ENCODE measurements at places on chromosomes 6 and 20.

DNA sequence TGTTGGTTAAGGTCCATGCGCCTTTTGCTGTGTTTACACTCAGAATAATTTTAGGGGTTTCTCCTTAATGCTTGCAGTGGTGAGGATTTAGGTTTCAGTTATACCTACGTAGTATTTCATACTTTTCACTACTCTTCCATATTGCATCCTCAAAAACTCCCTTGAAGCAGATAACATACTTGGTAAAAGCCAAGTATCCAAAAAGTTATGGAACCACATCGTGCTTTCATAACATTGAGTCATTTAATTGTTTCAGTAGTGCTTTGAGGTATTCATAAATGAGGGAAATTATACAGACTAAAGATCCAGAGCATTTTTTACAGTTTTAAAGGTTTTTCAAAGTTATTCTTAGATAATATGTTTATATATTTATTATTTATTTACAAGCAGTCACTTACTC lies 4.0 kb upstream of the ATXN1 start:
- DNase-seq = no peak

- no peak for DNase-seq
These were observed 99.3 kb downstream of the LRRC1 start for GRCh38 chr6:53894091-53894490.

- peak; percentile 28 for DNase-seq
These were observed 56.1 kb downstream of the VSTM2L start for GRCh38 chr20:37958856-37959520.

GRCh38 chr6:13117570-13117969 lies 210.8 kb downstream of the TBC1D7 start:
- DNase-seq = no peak

- DNase-seq = peak; percentile 53
These were observed 280.3 kb upstream of the SYNCRIP start for GRCh38 chr6:85923013-85923430.

- no peak for DNase-seq
These were observed 103.0 kb downstream of the ADTRP start for GRCh38 chr6:11675601-11676000.

DNA sequence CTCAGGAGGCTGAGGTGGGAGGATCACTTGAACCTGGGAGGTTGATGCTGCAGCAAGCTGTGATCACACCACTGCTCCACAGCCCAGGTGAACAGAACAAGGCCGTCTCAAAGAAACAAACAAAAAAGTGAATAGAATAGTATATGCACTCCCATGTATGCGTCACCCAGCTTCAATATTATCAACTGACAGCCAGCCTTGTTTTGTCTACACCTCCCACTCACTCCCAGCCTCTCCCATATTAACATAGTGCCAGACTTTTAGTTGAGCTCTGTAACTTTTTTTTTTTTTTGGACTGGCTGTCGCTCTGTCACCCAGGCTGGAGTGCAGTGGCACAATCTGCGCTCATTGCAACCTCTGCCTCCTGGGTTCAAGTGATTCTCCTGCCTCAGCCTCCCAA lies 18.1 kb upstream of the ILRUN start:
- no peak for DNase-seq

- no peak for DNase-seq
These were observed 15.7 kb downstream of the MANEA start for GRCh38 chr6:95593025-95593424.

GRCh38 chr6:31972709-31973350 lies 892 bp upstream of the DXO start:
- no peak for DNase-seq

DNA sequence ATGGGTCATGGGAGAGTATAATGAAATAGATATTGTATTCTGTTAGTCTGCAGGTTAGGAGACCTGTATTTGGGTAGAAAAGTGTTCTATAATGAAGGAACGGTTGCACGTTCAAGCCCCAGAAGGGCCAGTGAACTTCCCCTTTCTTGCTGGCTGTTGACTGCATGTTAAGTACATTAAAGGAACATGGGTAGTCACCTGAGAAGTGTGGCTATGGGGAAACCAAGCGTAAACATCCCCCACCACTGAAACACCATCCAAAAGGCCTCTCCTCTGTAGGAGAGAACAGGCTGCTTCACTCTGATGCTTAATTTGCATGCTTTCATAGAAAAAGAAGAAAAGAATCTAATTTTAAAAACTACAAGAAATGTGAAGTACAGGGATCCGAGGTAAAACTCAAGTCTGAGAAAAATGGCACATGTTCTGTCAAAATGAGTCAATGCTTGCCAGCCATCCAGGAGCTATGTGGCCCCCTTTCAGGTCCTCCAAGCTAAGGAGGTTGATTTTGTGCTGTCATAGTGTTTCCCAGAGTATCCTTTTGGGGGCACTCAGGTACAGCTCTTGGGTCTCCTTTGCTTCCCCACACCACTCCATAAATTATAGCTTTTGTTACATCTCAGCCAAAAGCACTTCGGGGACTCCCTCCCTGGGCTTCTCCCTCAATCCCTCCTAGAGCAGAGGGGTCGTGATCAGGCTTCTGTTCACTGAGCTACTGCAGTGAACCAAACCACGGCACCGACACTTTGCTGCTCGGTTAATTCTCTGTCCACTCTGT lies 283.7 kb upstream of the AGPAT4 start:
- DNase-seq = no peak

- peak; percentile 80 for DNase-seq
These were observed 18.0 kb upstream of the CSNK2A1 start for GRCh38 chr20:561437-562231.

- DNase-seq = no peak
These were observed 73.1 kb downstream of the SNAP25 start for GRCh38 chr20:10291568-10292248.

DNA sequence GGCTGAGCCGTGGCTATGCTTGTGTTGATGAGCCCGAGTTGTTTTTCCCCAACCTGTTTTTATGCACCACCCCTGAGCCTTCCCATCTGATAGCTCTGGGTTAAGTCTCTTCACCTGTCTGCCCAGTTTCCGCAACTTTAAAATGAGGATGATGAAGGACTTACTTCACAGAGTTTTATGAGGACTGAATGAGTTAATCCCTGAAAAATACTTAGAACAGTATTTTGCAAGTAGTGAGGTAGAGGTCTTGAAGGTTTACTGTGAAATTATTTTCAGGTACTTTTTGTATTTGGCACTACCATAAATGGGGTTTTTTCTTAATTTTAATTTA lies 3.2 kb downstream of the MTG2 start:
- no peak for DNase-seq

DNA sequence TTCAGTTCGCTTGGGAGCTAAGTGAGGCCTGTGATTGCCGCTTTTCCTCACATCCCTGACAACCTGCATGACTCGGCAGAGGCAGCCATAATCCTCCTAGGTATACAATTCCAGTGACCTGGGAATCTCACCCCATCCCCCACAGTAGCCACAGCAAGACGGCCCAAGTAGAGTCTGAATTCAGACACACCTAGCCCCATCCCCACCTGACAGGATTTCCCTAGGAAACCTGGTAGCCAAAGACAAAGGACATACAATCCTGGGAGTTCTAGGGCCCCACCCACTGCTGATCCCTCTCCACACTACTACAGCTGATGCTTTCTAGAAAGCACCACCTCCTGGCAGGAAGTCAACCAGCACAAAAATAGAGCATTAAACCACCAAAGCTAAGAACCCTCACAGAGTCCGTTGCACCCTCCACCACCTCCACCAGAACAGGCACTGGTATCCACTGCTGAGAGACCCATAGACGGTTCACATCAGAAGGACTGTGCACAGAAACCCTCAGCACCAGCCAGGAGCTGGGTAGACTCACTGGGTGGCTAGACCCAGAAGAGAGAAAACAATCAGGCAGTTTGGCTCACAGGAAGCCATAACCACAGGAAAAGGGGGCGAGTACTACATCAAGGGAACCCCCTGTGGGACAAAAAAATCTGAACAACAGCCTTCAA lies 17.9 kb upstream of the RUNX2 start:
- no peak for DNase-seq

DNA sequence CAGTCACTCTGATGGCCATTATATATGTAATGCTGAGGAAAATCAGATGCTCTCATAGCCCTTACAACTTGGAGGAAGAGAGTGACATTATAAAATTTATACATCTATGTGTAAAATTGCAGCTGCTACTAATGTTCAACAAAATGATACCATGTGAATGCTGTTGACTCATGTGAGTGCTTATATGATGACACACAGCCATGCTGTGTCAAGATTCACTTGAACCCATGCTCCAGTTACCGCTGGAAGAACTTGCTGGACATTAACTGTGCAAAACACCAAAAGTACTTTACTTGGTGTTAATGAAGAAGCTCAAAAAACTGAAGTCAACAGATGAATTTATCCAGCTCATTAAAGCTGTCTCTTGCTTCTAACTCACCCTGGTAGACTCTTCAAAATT lies 318.9 kb upstream of the PLCB4 start:
- no peak for DNase-seq

GRCh38 chr6:14284969-14285590 lies 167.5 kb downstream of the CD83 start:
- DNase-seq = no peak

DNA sequence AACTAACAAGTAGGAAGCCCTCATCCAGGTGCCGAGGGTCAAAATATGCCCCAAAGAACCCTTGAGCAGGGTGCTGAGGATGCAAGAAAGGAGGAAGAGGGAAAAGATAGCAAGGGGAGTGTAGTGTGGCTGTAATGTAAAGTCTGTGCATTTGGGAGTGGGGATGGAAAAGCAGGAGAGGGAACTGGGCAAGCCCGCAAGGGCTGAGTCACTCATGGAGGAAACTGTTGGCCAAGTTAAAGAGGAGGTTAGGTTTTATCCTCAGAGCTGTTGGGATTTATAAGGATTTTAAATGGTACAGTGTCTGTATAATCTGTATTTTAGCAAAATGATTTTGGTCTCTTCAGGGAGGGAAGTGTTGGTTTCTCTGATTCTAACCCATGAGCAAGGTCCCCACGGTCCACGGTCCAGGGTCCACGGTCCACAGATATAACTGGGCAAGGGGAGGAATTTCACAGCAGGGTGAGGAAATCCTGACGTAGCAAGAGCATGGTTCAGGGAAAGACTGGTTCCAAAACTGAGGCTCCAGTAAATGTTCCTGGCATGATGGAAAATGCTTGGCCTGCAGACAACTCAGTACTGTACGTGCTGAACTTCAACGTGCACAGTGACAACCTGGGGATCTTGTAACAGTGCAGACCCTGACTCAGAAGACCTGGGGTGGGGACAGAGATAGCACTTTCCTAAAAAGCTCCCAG lies 759.8 kb downstream of the PTPRT start:
- no peak for DNase-seq

- no peak for DNase-seq
These were observed 42.0 kb downstream of the CDS2 start for GRCh38 chr20:5168651-5169396.

- DNase-seq = no peak
These were observed 28.3 kb upstream of the GGTLC1 start for GRCh38 chr20:24016607-24017457.

- DNase-seq = no peak
These were observed 167.6 kb downstream of the LINC00237 start for GRCh38 chr20:20938599-20938998.

- DNase-seq = no peak
These were observed 30.0 kb downstream of the PPP1R3G start for GRCh38 chr6:5115168-5115567.

- DNase-seq = no peak
These were observed 41.3 kb downstream of the ADGRF1 start for GRCh38 chr6:47000842-47001241.

DNA sequence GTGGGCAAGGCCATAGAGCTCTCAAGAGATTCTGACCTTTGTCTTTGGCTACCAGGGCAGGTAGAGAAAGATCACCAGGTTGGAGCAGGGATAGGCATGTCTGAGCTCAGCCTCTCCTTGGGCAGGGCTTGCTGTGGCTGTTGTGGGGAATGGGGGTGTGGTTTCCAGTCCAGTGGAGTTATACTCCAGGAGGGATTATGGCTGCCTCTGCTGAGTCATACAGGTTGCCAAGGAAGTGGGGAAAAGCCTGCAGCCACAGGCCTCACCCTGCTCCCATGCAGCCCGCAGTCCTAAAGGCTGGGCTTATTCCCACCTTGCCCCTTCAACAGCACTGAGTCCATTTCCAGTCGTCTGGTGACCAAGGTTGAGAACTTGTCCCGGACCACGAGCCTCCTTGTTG lies 21.9 kb downstream of the MEP1A start:
- no peak for DNase-seq

- no peak for DNase-seq
These were observed 231.2 kb upstream of the PLN start for GRCh38 chr6:118316796-118317384.

GRCh38 chr6:144284783-144285547 lies at the start of gene UTRN:
Gene UTRN (plus strand): TSS chr6:144285335. CDS start chr6:144291829, 6,494 bp downstream.
- peak; percentile 91 for DNase-seq

DNA sequence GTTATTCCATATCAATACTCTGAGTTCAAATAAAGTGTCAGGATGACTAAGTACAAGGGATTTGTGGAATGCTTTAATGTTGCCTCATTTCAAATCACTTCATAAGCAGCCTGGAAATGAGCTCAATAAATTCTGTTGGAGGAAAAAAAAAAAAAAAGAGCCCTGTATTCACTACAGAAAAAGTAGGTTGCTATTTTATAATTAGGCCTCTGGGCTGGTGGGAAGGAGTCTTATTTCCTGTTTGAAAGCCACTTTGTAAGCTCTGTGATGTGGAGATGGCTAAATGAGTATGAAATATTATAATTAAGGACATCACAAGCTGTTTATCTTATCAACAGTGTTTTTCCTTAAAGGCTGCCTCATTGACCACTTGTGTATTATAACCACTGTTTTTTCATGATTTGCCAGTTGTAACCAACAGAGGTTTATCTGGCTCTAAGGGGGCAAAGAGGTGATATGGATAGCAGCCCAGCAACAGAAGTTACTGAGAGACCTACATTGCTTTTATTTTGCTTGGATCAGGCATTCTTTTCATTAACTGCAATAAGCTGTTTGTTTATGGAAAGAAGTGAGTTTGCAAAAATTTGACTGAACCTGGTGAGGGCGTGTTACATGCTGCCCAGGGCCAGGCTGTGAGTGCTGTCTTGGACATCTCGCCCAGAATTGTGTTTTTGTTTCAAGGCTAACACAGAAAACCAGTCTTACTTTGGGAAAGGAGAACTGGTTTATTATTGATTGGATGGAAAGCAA lies 563.3 kb upstream of the MAP3K7 start:
- DNase-seq = no peak

GRCh38 chr20:35510951-35511735 lies 18.3 kb downstream of the C20orf173 start:
- DNase-seq = no peak

DNA sequence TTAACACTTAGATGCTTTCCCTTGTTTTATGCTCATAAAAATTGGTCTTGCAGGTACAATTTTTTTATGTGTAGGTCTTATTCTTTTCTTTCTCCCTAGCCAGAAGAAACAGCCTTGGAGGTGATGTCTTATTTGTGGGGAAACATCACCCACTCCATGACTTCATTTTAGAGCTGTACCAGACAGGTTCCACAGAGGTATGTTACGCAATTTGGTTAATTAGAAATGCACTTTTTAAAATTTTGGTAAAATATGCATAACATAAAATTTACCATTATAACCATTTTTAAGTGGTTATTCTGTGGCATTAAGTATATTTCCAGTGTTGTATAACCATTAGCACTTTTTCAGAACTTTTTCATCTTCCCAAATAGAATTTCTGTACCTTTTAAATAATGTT lies 41.3 kb downstream of the NKX2-4 start:
- no peak for DNase-seq

- DNase-seq = no peak
These were observed 82.3 kb upstream of the CLDN20 start for GRCh38 chr6:155181498-155181897.
